Retinal pigment epithelial cell (primary cell): ENCODE measurements at places on chromosomes 13 and 19.

DNA sequence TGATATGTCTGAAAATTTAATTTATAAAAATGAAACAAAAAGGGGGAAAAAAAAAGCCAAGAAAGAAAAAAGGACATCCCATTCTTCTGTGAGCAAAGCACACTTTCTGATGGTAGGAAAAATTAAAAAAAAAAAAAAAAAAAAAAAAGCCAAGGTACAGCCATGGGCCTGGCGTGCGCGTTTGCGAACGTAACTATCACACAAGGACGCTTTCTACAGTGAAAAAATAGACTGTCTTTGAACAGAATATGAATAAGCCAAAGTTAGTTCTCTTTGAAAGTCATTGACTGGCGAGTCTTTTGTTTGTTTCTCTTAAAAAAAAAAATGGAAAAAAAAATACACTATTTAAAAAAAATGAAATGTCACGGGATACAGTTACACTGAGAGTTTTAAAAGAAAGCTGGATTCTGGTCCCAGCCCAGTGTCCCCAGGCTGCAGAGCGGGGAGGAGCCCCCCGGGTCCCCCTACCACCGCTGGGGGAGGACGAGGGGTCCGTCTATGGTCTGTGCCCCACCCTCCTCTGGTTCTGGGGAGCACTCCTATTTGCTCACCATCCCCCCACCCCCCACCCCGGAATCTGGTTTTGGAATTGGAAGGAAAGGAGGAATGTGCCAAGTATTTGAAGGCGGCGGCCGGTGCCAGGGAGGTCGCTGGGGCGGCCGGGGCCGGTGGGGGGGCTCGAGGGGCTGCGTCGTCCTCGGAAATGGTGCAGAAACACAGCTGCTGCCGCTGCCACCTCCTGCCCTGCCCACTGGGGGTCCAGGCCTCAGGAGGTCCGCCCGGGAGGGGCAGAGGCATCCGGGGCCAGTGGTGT, 134.5 kb downstream of the PTPRS start:
- DNase-seq: no peak

- no peak for DNase-seq
Measured at GRCh38 chr13:58994777-58995176, 1169.0 kb downstream of the DIAPH3 start.

GRCh38 chr19:5035793-5036697, 67.1 kb downstream of the KDM4B start:
- DNase-seq: no peak

DNA sequence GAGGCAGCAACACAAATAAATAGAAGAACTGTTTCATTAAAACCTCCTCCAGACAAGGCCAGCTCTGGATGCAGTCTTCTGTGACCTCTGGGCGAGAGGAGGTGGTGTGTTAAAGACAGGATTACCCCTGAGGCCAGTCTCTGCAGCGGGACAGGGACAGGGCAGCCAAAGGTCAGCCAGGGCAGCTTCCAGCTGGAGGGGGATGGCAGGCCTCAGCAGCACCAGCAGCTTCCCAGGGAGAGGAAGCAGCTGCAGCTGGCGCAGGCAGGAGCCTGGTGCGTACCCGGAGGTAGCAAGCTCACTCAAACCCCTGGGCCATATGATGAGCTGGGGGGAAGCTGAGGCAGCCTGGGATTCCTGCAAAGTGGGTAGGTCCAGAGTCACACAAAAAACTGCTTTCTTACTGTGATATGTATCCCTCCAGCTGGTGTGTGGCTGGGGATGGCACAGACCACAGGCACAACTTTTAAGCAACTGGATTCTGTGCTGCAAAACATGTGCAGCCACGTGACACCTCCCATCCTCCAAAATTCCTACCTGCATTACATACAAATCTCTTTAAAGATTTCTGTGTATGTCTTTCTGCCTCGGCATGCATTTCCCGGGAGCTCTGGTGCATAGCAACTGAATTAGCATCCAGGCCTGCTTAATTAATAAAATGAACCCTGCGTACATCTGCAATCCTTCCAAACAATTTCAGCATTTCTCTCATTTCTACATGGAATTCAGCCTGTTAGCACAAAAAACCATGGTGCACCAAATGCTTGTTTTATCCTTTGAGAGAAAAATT, 238.3 kb upstream of the MAB21L1 start:
- no peak for DNase-seq

GRCh38 chr13:41312176-41312500, 1.1 kb downstream of the NAA16 start:
- DNase-seq: no peak

GRCh38 chr19:22919946-22920345, 83.0 kb downstream of the ZNF728 start:
- DNase-seq: no peak
